ENCODE measurements at places on chromosomes 11 and 22.

DNA sequence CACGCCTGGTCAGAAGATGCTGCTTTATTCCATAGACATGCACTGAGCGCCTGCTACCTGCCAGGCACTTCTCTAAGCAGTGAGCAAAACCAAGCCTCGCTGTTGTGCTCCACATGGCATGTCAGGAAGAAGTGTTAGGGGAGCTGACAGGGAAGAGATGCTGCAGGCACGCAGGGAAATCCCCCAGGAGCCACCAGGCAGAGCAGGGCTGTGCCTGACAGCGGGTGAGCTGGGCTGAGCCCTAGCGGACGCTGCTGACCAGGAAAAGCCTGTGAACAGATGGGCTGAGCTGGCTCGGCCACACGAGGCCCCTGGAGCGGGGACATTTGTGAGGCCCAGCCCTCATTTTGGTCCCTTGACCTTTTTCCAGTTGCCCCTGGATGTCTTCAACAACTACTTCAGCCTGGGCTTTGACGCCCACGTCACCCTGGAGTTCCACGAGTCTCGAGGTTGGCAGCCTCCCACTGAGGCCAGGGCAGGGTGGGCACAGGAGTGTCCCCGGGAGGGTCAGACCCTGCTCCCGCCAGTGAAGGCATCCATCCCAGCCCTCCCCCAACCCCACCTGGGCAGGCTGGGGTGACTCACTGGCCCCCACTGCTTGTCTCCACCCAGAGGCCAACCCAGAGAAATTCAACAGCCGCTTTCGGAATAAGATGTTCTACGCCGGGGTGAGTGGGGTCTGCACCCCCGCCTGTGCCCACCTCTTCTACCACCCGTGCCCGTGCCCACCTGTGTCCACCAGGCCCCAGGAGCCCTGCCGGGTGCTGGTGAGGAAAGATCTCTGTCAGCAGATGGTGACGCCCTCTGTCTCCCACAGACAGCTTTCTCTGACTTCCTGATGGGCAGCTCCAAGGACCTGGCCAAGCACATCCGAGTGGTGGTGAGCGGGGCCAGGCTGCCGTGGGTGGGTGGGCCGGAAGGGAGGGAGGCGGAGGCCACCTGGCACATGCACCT is 7.4 kb upstream of the MDK start:
- ATAC-seq, result no peak

GRCh38 chr22:39290724-39291161 is 28.7 kb downstream of the RPL3 start:
- ATAC-seq, result peak; percentile 52

DNA sequence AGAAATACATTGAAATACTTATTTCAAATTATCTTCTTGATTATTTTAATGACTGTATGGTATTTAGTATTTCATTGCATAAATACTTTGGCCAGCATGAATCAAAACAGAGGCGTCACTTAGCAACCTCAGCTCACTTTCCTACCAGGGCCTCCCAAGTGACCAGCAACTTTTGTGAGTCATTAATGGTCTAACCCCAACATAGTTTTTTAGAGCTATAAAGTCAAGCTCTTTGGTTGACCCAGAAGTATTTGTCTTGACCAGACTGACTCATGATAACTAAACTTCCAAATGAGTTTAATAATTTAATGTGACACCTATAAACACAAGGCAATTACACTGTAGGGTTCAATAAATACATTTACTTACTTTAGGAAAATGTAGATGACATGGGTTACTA is 27.9 kb upstream of the RBMXL2 start:
- no peak for ATAC-seq

GRCh38 chr11:84855508-84856245 is 771.5 kb downstream of the DLG2 start:
- peak; percentile 70 for ATAC-seq

DNA sequence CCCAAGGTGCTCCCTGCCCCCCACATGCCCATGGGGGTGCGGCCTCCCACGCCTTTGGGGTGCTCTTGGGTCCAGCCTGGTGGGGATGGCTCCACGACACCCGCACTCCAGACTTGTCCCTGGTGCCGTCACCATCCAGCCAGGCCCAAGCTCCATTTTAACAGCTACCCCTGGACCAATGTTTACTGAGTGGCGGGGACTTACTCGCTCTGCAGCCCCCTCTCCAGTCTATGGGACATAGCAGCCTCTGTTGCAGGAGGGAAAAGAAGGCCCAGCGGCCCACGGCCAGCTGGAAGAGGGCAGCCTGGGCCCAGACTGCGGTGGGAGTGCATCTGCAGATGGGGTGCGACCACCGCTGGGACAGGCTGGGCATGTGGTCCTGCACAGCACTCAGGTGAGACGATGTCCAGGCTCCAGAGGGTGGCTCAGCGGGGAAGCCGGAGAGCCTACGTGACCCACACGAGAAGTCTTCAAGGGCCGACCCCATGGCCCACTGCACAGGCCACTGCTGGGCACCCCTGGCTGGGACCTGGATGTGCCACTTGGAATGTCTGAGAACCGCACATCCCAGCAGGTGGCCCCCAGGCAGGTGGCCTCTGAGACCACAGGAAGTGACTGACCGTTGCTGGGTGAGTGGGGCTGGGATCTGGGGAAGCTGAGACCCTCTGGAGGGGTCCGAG is 18.1 kb downstream of the IL17REL start:
- ATAC-seq, result no peak

DNA sequence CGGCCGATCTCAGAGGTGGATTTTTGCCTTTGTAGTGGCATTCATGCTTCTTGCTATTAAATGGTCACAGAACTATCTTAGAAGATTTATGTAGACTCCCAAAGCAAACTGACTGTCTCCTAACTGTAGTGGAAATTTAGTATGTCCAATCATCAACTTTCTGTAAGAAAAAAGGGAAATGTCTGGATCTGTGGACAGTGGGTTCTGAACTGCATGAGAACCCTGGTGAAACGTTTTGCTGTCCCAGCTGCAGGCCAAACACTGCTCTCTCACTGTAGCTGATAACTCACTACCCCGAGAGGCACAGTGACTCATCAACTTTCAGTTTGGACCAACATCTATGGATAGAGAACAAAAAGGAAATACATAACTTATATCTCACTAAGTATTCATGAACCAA is 387.1 kb downstream of the SOX6 start:
- peak; percentile 95 for ATAC-seq

- ATAC-seq, result no peak
Measured at GRCh38 chr11:71420455-71421241, 27.5 kb downstream of the DHCR7 start.

Data from SK-N-SH treated with all-trans-retinoic acid at 6 μM for 48 hours (cell line).